H4 (cell line): ENCODE measurements at places on chromosomes 4 and X. TPM values are rescaled to one million over a fixed set of nuclear protein-coding genes. Genes with fewer than 3 reads are reported as not detected.

The SLC9B1 gene
- total RNA-seq = not detected in 2 replicates

The TMEM154 gene
- 0.99 and 1.3 TPM in 2 replicates for total RNA-seq

The GPRIN3 gene
- total RNA-seq = 0.53 and 0.62 TPM in 2 replicates

The SMR3B gene
- total RNA-seq = not detected in 2 replicates

The MTMR8 gene
- 0.82 and 1.6 TPM in 2 replicates for total RNA-seq

The CLIC2 gene
- 31.6 and 44.7 TPM in 2 replicates for total RNA-seq

The DSPP gene
- total RNA-seq = not detected in 2 replicates

The MAP7D2 gene
- 0.45 and 0.89 TPM in 2 replicates for total RNA-seq

The CT45A1 gene
- not detected in 2 replicates for total RNA-seq

The RTL3 gene
- total RNA-seq = not detected in 2 replicates

The ABLIM2 gene
- total RNA-seq = 0.29 and 0.43 TPM in 2 replicates

The RIBC1 gene
- total RNA-seq = 0.70 and 1.2 TPM in 2 replicates
